ENCODE measurements at places on chromosomes 7 and 10.

DNA sequence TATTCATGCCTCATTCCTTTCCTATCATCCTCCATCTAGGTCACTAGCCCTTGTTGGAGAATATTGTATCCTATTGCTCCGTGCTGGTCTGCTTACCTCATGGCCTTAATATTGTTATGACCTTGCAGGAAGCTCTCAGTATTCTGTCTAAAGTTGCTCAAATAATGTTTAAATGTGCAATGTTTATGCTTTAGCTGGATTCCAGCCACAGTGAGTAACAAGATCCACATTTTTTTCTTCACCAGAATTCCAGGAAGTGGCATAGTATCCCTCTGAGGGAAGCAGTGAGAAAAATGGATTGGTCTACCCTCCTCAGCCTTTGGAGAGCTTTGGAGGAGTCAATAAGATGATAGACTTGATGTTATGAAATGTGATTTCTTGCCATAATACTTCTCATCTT is 402.6 kb downstream of the NRG3 start:
- DNase-seq = no peak

GRCh38 chr7:69038915-69039314 is 559.4 kb upstream of the AUTS2 start:
- no peak for DNase-seq

- no peak for DNase-seq
These were observed 72.5 kb downstream of the MALSU1 start for GRCh38 chr7:23371654-23372053.

DNA sequence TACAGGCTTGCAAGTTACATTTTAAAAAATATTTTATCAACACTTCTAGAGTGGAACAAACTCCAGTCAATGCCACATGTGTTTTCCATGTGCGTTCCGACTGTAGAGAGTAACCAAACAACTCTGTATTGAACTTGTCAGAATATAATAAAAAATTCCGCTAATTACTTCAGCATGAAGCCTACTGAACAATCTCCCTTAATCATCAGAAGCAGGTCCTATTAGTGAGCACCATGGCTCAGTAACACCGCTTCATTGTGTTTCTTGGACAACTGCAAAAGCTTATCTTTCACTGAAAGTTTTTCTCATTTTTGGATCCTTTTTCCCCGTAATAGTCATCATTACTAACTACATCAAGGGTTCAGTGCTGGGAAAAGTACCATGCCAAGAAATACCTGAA is 117.0 kb downstream of the MKX start:
- DNase-seq = no peak

DNA sequence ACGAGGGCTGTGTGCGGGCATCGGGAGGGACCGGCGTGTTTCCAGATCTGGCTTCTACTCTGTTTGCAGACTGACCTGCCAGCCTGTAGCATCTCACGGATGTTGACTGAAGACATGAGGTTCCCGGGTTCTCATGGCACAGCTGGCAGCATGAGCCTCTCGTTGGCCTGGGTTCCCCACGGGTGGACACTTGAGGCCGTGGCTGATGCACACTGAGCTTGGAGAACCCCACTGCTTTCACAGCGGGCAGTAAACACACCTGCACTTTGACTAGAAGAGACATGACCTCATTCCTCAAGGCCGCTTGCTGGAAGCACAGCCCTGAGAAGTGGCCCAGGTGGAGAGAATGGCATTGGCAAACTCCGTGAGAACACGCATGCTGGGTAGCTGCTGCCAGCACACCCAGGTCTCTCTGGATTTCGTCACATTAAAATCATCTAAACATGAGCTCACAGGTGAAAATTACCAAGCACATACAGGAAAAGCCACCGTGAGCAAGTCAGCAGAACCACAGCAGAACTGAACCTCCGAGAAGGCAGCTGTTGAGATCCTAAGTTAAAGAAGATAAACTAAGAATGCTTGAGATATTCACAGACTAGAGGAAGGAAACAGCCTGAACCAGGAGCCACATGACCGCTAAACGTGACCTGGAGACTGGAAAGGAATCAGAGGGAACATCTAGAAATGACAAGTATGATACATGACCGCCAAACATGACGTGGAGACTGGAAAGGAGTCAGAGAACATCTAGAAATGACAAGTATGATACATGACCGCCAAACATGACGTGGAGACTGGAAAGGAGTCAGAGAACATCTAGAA is 32.5 kb downstream of the BNIP3 start:
- DNase-seq = no peak

- DNase-seq = peak; percentile 62
These were observed 45.7 kb upstream of the HSPA12A start for GRCh38 chr10:116787893-116788665.

- DNase-seq = no peak
These were observed 135.5 kb upstream of the IMMP2L start for GRCh38 chr7:111697771-111698170.

GRCh38 chr7:37758501-37759045 is 75.0 kb downstream of the GPR141 start:
- DNase-seq = no peak

GRCh38 chr7:36923943-36924436 is 199.7 kb upstream of the AOAH start:
- DNase-seq = no peak

- no peak for DNase-seq
These were observed 249.5 kb downstream of the RPS24 start for GRCh38 chr10:78283069-78283682.

DNA sequence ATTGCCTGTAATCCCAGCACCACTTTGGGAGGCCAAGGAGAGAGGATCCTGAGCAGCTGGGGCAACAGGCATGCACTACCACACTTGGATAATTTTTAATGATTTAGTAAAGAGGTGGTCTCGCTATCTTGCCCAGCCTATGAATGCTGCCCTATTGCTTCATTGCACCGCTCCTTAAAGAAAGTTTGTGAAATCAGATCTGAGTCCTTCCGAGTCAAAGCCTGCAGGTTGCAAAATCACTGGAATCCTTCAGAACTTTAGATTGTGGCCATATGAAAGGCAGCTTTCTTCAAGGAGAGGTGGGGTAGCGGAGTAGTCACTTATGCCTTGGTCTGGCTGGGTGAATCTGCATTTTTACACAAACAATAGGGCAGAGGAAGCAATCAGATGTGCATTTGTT is 166.3 kb downstream of the ARHGAP12 start:
- no peak for DNase-seq

DNA sequence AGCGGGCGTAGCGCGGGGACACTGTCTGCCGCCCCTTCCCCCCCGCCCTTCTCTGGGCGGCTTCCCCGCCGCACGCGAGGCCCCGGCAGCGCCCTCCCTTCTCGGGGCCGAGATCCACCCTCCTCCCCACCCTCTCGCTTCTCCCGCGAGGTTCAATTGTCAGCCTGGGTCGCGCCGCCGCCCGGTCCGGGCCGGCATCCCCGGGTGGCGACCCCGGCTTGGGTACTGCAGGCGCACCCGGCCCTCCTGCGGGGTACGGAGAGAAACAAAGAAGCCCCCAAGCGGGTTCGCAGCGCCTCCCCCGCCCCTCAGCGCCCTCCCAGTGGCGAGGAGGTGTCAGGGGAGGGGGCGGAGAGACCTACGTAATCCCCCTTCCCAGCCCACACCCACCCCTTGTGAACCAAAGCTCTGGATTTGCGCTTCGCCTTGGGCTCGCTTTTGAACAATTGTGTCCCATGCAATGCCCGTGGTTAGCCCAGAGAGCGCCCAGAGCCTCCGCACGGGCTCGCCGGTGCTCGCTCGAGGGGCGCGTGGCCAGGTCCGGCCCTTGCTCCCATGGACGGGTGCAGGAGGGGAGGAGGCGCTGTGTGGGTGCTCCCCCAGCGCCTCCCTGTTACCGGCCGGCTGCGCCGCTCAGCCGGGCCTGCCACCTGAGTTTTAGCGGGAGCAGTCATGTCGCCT is 634 bp downstream of the HECW1 start:
- peak; percentile 80 for DNase-seq

GRCh38 chr7:39094731-39095130 is 117.0 kb downstream of the POU6F2 start:
- DNase-seq = no peak

GRCh38 chr7:70545214-70545613 is 586.7 kb upstream of the GALNT17 start:
- no peak for DNase-seq

DNA sequence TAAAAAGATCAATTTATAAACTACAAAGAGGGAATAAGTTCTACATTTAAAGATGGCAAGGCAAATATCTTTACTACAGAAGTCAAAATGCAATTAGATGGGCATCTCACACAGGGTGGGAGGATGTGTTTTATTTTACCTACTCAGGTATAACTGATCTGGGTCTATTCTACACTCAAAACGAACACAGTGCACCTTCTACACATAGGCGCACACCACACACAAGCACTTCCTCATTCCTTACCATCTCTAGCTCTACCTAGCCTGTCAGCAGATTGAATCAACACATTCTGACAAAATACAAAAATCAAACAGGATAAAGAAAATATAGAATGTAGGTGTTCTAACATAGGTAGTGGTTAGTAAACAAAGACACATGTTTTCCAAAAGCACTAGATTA is 64.8 kb downstream of the SGCE start:
- DNase-seq = no peak

DNA sequence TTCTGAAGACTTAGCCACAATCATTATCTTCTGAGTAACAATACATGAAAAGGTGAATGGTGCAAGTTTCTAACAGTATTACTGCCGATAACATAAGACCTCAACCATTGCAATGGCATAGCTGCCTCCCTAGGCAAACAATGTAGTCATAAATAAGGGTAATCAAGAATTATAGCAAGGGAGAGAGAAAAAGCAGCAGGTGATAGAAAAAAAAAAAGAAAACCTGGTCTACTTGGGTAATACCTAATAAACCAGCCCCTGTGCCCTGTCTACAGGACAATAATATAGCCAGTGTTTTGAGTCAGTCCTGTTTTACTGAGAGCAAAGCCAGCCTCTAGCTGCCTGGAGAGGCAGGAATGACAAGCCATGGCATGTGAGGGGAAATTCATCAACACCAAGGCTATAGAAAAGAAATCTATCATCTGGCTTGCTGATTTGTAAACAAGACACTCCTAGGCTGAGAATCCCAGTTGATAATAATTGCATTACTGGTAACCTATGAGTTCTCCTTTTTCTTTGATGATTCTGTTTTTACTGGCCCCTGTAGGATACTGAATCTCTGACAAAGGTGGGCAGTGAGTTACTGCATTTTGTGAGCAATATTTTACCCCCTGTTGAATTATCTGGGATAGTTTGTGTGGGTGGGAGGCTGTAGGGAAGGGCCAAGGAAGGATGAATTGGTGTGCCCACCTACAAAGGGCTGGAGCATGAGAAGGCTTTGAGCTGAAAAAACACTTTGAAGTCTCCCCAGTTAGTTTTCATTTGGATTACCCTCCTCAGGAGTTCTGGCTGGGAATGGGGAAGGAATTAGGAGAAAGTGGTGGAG is 1.7 kb upstream of the WEE2 start:
- no peak for DNase-seq

GRCh38 chr10:71832967-71833366 is 18.1 kb downstream of the PSAP start:
- no peak for DNase-seq

DNA sequence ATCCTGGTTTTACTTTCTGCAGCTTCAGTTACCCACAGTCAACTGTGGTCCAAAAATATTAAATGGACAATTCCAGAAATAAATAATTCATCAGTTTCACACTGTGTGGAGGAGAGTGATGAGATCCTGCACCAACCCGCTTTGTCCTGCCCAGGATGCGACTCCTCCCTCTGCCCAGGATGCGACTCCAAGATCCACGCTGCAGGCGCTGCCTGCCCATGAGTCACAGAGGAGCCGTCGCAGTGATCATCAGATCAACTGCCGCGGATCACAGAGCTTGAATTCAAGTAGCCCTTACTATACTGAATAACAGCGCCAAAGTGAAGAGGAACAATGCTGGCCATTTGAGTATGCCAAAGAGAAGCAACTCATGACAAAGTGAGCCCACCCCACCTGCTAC is 61.5 kb downstream of the GRB10 start:
- DNase-seq = no peak

DNA sequence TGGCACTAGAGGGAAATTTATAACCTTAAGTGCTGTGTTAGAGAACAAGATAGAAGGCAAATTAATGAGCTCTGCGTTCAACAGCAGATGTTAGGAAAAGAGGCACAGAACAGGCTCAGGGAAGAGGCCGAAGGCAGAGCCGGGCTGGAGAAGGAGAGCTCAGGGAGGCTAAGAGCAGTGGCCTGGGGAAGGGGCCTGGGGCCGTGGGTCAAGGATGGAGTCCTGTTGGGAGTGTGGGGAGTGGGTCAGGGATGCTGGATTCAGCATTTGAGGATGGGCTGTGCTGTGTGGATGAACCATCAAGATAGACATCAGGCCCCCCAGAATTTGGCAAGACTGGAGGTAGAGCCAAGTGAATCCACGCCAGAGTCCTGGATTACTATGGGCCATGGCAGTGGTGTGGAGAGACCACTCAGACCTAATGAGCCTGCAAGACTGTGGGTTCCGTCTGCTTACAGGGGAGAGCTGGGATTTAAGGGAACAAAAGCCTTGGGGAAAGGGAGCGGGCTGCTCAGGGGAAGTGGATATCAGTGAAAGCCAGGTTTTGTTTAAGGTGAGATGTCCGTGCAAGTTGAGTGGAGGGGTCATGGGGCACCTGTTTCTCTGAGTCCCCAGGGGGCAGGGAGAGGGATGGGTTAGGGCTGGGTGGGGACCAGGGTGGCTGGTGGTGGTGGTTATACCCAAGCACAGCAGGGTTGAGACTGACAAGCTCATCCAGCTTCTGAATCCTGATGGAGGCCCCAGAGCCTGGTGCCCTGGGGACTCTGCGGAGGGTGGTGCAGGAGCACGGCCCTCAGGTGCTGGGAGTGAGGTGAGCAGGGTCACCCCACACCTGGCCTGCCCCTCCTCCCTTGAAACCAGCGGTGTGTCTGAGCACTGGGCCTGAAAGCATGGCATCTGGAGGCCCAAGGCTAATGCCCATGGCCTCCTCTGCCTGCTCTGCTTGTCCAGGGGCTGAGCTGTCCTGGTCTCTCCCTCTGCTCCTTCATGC is 101.7 kb downstream of the BMS1 start:
- no peak for DNase-seq

DNA sequence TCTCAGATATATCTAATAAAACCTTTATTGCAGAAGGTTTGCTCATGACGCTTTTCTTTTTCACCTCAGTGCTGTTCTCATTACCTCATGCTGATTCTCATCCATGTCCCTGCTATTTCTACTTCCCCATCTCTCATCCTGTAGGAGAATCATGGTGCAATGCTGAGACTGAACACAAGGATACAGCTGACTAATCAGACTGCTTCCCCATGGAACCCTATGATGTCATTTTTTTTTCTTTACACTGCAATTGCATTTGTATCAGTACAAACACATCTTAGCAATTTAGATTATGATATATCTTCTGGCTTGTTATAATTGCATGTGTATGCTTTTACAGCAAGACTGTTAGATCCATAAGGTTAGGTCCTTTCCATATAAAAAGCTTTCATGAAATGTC is 93.7 kb downstream of the SEMA3A start:
- no peak for DNase-seq

- DNase-seq = no peak
These were observed 163.6 kb downstream of the PDE1C start for GRCh38 chr7:31906479-31907171.

DNA sequence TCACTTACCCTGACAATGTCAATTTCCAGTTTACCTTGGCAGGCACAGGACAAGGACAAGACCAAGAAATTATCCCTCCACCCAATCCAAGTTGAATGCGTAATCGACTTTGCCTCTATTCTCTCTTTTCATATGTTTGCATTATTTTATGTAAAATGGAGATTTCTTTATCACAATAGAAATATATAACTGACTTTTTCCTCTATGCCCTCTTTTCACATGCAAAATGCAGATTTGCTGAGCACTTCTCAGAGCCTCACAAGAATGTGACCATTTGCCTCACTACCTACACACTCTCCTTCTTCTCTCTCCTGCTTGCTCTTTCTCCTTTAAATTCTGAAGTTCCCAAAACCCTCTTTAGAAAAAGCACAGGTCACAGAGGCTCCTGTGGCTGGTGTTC is 15.1 kb downstream of the CYP3A43 start:
- no peak for DNase-seq

Data from SK-N-DZ (cell line).